ENCODE measurements at places on chromosomes 7 and 10. TPM values are rescaled to one million over a fixed set of nuclear protein-coding genes. Genes with fewer than 3 reads are reported as not detected.

GRCh38 chr7:45203936-45204445 is 46.4 kb downstream of the RAMP3 start:
- peak; percentile 65 for DNase-seq

- DNase-seq = no peak
These were observed 19.5 kb upstream of the HSPA12A start for GRCh38 chr10:116761883-116762282.

Gene SPOCK2
- 0.79 TPM for total RNA-seq

DNA sequence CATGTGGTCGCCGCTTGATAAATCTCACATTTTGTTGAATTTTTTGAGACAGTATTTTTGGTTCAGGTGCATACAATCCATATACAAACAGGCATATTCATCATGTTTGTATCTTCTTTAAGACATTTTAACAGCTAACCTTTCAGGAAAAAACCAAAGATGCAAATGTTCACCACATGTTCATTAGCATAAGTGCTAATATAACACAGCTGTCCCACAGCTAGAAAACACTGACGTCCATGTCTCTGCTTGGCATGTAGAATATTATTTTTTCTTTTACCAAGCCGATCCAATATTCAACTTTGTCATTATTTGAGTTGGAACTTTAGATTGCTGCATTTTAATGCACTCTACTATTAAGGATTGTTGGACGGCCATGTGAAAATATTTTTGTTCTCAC is 31.2 kb downstream of the BMPER start:
- peak; percentile 34 for DNase-seq

DNA sequence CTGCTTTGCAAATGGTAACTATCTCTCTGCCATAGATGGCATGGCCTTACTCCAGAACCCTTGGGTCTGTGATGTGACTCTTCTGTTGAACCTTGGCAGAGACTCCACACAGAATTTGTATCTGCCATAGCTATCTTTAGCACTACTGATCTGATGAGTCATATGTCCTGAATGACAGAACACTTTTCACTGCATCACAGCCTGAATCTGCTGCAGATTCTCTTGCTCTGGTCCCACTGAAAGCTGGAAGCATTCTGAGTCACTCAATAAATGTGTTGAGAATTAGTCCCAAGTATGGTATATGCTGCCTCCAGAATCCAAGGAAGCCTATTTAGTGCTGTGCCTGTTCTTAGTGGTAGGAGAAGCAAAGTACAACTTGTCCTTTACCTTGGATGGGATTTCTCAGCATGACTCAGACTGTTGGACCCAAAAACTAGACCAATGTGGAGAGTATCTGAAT is 39.5 kb upstream of the ANKRD1 start:
- no peak for DNase-seq

Gene FFAR4
- 1.6 TPM for total RNA-seq

DNA sequence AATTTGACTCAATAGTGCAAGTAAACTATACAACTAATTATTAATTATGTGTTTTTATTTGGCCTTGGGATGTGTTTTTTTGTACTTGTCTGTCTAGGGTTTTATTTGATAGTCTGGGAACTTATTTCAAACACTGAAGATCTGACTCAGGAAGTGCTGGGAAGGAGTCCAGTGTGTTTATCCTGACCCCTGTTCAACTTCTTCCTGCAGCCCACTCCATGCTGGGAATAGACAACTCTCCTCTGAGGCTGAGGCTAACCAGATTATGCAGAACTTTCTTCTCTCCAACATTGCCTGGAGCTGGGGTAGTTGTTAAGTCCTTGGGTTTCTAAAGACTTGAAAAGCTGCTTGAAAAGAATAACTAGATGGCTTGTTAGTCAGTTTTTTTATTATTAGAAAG is 6.9 kb downstream of the CISD1 start:
- no peak for DNase-seq
